Cardiac muscle cell (in vitro differentiated cells and primary cell): ENCODE measurements at places on chromosomes 16 and 17.

- DNase-seq, result no peak
These were observed 5.8 kb upstream of the TRAF4 start for GRCh38 chr17:28737770-28738679.

DNA sequence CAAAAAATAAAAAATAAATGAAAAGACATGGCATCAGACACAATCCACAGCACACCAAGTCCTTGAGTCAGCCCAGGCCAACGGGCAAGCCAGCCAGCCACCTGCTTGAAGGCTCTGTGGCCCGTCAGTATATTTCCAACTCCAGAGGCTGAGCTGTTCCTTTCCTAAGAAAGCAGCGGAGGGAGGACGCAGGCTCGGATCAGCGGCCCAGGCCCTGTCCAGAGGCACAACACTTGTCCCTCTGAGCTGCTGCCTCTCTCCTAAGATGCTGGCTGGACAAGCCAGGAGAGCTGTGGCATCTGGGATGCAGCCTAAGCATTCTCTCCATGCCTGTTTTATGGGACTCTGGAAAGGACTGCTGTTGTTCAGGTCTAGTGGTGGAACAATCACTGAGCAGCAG, 14.8 kb upstream of the NLRC3 start:
- no peak for DNase-seq

DNA sequence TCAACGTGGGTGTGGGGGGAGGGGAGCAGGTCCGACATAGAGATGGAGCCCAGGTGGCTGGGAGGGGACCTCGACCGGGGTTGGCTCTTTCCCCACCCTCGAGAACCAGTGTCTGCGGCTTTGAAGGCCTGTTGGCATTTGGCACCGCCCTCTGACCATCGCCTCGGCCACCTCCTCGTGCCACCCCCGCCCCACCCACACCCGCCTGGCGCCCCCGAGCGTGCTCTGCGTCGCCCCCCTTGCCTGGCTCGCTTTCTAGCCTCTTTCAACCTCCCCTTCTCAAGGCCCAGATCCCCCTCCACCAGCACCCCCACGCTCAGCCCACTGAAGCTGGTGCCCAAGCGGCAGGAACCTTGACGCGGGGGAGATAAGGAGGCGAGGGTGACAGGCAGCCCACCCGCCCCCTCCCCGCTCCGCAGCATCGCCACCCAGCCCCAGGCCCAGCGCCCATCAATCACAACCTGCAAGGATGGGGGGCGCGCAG, 619 bp downstream of the CACNB1 start:
- DNase-seq, result no peak

DNA sequence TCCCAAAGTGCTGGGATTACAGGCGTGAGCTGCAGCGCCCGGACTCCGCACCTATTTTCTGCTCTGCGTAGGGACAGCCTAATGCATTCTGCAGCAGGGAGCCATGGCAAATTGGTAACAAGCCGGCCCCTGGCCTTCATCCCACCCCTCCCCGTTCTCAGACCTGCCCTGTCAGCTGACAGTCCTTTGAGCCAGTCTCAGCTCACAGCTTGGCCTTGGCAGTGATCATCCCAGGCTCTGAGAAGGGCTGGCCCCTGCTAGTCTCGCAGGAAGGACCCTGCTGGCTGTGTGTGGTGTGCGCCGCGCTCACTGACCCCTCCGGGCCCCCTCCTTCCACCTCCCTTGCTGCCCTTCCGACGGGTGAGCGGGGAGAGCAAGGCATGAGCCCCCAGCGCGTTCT, 10.3 kb upstream of the NPTX1 start:
- no peak for DNase-seq

GRCh38 chr17:61461586-61461966, 9.4 kb downstream of the TBX4 start:
- DNase-seq, result no peak

DNA sequence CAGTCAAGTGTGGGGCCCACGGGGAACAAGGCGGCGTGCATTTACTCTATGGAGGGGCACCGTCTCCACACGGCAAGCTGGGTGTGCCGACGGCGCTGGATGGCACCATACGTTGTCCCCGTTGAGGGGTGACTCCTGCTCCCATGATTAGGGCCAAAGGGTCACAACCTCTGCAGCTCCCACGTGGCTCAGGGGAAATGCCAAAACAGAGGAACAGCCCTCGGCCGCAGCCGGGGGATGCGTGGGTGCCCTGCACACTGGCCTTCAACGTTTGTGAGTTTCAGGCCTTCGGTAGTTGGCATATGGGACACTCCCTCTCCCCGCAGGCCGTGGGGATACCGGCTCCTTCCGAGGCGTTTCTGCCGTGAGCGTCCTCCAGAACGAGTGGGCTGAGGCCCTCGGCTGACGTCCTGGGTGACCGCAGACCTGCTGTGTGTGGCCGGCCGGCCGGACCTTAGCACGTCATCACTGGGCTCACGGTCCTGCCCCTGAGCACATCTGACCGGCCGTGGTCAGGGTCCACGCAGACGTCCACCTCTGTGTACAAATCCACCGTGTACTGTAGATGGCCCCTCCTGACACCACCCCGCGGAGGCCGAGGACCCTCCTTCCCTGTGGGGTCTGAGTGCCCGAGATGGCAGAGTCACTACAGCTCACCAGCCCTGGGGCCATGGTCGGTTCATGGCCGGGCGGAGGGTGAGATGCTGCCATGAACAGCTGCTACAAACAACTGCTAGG, 4.8 kb upstream of the METRNL start:
- DNase-seq, result no peak

- DNase-seq, result no peak
These were observed 34.2 kb downstream of the TXNDC11 start for GRCh38 chr16:11708421-11708820.

DNA sequence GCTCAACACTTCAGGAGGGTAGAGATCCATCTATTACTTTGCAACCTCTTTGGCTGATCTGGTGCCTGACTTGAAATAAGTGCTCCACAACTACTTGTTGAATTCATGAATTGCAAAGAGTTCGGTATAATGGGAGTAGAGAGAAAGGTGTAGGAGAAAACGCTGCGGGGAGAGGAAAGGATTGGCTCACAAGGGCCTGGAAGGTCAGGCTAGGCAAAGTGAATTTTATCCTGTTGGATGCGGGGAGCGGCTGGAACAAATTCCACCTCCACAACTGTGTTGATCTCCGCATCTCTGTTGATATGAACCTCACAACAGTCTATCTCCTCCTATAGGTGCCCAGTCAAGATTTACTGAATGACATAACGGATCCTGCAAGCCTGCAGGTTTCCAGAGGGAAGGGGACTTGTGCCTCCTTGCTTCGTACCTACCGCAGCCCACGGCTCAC, 684 bp downstream of the SLX4 start:
- DNase-seq, result no peak
